ENCODE measurements at places on chromosomes 3 and 15.
A peak's percentile ranks its signal among the peaks of the same experiment; 100 is the strongest.

DNA sequence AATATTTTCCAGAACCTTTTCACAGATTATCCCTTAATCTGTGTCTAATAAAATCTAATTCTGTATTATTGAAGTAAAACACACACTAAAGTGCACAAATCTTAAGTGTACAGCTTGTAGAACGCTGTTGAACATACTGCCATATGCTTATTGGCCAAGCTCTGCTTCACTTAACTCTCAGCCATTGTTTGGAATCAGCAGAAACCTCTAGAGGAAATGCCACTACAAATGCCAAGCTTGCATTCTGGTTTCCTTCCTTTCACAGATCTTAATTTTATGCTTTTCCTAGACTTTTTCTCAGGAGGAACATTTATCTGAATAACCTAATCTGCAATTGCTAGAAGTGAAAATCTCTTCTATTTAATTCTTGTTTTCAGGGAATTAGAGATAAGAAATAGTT is 10.1 kb downstream of the MNS1 start:
- no peak for DNase-seq
- H3K27ac ChIP-seq = no peak overlapping the region
- no peaks in the 10 kb centered on the region for H3K27me3 ChIP-seq
- H3K4me3 ChIP-seq = no peak overlapping the region

DNA sequence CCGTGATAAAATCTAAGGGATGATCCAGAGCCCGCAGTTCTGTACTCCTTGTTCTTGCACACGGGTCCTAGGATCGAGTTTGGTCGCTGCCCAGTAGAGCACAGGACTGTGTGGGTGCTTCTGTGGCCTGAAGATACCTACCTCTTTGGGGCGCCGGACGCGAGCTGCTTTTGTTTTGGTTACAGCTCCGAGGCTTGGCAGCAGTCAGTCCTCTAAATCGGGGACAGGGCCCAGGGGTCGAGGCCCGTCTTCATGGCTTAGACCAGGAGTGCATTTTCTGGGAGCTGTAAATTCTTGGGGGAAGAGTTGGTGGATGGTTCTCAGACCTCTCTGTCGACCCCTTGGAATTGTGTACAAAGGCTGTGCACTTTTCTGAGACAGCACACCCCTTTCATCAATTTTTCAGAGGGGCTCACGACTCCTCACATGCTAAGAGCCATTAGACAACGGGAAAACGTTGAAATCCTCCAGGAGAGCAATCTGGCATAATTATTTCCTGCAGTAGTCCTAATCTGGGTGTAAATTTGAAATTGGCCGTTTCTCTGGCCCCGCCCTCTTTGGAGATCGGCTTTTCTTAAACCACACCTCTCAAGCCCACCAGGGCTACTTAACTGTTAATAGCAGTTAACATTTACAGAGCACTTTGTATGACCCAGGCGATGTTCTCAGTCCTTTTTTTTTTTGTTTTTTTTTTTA is 928 bp downstream of the CEP97 start:
- no peaks in the 10 kb centered on the region for H3K27me3 ChIP-seq
- no peaks in the 10 kb centered on the region for H3K36me3 ChIP-seq
- peak overlapping the region; percentile 65 for H3K27ac ChIP-seq
- H3K4me3 ChIP-seq = peak overlapping the region; percentile 74
- H3K4me1 ChIP-seq = no peaks in the 10 kb centered on the region
- DNase-seq = peak; percentile 57

DNA sequence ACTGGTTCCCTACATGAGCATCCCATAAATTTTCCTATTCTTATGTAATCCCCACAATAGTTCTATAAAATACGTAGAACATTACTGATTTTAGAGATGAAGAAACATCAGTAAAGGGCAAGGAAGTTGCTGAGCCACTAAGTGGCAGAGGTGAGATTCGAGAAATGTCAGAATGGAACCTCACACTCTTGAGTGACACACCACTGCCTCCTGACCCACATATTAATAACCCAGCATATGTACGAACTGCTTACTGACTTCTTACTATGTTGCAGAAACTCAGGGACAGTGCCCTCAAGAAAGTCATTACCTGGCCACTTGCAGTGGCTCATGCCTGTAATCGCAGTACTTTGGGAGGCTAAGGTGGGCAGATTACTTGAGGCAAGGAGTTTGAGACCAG is 1022.4 kb downstream of the FHIT start:
- H3K27me3 ChIP-seq = no peaks in the 10 kb centered on the region
- DNase-seq = no peak
- H3K27ac ChIP-seq = no peak overlapping the region
- no peaks in the 10 kb centered on the region for H3K36me3 ChIP-seq

DNA sequence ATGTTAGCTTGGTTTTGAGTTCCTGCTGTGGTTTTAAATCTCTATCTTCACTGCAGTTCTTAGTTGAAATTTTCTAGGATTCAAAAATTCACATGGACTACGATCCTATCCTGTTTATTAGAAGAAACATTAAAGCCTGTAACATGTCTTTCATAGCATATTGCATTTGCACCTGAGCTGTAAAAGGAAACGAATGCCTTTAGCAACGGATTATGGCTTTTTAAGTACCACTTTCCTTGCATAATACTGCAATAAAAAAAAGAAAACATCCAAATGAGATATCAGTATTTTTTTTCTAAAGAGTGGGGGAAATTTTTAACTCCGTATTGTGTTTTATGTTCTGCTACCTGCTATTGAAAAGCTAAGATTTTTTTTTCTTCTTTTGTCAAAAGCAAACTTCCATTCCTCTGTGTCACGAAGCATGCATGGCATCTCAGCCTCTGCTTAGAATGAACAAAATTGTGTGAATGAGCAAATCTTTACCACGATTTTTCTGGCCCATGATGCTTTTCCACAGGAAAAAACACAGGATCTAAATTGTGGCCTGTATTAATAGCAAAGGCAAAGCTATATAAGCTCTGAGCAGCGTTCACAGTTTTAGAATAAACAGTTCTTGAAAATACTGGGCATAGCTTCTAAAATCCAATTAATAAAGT is 110.0 kb upstream of the CDIN1 start:
- no peaks in the 10 kb centered on the region for H3K36me3 ChIP-seq
- H3K4me1 ChIP-seq = no peaks in the 10 kb centered on the region
- no peaks in the 10 kb centered on the region for H3K27me3 ChIP-seq
- no peak overlapping the region for H3K4me3 ChIP-seq

GRCh38 chr15:95296643-95297042 is 1033.9 kb upstream of the NR2F2 start:
- H3K36me3 ChIP-seq = no peaks in the 10 kb centered on the region
- no peak for DNase-seq
- peaks cover 12% of the 10 kb centered on the region for H3K4me1 ChIP-seq
- no peak overlapping the region for H3K27ac ChIP-seq
- H3K27me3 ChIP-seq = no peaks in the 10 kb centered on the region

DNA sequence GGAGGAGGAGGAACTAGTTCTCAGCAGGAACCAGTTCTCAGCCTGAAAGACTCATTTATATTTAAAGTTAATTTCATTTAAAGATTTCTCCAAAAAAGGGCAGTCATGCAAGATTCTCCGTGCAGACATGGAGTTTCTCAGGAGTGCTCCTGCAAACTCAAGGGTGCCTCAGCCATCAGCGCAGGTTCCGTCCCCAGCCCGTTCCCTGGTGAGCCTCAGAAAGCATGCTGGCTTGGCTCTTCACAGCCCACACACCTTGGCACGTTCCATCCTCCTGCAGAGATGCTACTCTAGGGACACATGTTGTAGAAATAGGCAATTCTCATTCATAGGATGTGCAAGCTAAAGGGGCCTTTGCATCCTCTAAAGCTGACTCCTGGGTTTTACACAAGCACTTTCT is 123.0 kb downstream of the LIPC start:
- no peaks in the 10 kb centered on the region for H3K36me3 ChIP-seq
- H3K4me1 ChIP-seq = peaks cover 13% of the 10 kb centered on the region
- no peak overlapping the region for H3K4me3 ChIP-seq
- DNase-seq = no peak
- no peaks in the 10 kb centered on the region for H3K27me3 ChIP-seq
- H3K27ac ChIP-seq = no peak overlapping the region

- H3K27me3 ChIP-seq = no peaks in the 10 kb centered on the region
- peak within 1 kb of the TSS; percentile 61 for H3K27ac ChIP-seq
- DNase-seq = peak; percentile 66
These were observed at the start of gene ABHD17C for GRCh38 chr15:80695099-80695910. Gene ABHD17C (plus strand): TSS chr15:80695310. CDS start chr15:80695430, 120 bp downstream.

GRCh38 chr3:182294696-182295095 is 498.6 kb upstream of the ATP11B start:
- H3K4me1 ChIP-seq = no peaks in the 10 kb centered on the region
- no peaks in the 10 kb centered on the region for H3K36me3 ChIP-seq
- H3K4me3 ChIP-seq = no peak overlapping the region
- no peaks in the 10 kb centered on the region for H3K27me3 ChIP-seq
